ENCODE measurements at places on chromosomes 3 and 15.

DNA sequence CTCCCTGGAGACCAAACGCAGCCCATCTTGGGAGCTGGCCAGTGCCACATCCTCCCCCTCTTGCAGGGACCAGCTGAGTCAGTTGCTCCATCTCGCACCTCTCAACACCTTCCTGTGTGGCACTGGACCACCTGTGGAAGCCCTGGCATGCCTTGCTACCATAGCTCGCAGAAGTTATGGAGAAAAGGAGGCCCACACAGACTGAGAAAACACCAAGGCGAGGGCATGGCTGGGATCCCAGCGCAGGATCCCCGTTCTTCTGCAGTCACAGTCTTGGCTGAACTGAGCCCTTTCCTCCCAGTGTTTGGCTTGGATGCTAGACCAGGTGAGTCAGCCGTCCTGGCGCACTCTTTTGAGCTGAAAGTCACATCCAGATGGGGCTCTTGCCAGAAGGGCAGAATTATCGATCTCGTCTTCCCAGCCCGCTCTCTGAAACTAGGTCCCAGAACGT, 46.9 kb downstream of the CHRD start:
- DNase-seq: peak; percentile 29

DNA sequence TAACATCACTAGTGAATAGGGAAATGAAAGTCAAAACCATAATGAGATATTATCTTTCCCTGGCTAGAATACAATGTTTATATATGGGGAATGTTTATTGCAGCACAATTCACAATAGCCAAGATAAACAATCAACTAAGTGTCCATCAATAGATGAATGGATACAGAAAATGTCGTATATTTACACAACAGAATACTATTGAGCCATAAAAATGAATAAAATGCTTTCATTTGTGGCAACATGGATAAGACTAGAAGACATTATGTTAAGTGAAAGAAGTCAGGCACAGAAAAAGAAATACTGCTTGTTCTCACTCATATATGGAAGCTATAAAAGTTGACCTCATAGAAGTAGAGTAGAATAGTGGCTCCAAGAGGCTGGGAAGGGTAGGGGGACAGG, 65.2 kb downstream of the SLC9C1 start:
- DNase-seq: no peak

GRCh38 chr3:31621314-31621713, 88.6 kb downstream of the STT3B start:
- peak; percentile 64 for DNase-seq

GRCh38 chr3:18308096-18308650, 117.0 kb downstream of the SATB1 start:
- DNase-seq: no peak

- DNase-seq: no peak
These were observed 28.0 kb upstream of the GABRA5 start for GRCh38 chr15:26838742-26839460.

DNA sequence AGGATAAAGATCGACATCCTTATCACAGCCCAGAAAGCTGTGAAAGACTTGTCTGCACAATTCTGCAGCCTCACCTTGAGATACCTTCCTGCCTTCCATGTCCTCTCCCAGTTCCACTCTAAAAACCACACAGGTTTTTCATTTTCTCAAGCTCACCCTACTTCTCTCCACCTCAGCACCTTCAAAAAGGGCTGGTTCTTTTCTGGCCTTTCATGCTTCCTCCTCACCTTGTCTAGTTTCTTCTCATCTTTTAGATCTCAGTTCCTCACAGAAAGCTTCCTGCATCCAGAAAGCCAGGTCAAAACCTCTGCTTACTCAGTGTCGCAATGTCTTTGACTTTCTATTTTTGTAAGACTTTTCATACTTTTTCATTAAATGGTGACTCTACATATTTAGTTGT, 140.2 kb upstream of the STT3B start:
- DNase-seq: no peak

DNA sequence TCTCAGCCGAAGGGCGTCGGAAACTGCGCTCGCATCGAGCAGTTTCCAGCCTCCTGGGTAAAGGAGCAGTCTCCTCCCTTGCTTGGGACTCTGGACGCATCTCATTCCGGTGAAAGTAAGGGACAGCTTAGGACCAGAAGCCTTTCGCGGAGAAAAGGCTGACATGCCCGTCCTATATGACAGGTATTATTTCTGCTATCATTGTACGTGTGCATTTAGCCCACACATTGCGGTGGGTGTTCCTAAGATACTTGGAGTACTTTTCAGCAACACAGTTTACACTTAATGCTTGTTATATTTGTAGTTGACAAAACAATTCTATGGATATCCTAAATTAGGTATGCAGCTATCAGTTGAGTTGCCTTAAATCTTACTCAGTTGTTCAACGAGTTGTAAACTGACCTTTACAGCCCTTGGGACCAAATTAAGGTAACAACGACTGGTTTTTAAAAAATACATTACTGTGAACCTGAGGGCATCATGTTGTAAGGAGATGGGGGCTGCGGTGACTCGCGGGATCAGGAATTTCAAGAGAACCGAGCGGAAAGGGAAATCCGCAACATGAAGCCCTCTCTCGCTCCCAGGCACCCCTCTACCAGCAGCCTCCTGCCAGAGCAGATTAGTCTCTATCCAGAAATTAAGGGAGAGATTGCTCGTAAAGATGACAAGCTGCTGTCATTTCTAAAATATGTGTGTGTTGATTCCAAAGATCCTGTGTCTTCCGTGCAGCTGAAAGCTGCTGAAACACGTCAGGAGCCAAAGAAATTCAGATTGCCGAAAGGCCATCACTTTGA, 632 bp upstream of the COPS2 start:
- peak; percentile 42 for DNase-seq

DNA sequence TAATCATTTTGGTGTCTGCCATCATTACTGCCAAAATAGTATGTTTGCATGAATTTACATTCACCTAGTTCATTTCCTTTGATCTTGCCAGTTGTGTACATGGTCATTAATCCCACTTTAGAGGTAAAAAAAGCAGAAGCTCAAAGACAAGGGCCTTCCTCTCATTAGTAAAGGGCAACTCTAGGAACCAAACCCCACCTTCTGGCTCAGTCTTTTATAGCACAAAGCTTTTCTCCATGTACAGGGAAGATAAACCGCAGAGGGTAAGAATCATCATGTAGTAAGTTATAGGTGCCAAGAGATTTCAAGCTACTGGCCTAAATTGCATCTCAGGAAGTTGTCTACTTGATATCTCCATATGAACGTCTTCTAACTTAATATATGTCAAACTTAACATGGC, 19.3 kb upstream of the SPG21 start:
- no peak for DNase-seq

GRCh38 chr15:30650012-30650929, 24.3 kb downstream of the ARHGAP11B start:
- peak; percentile 26 for DNase-seq
